ENCODE measurements at places on chromosomes 4 and X.

- DNase-seq = no peak
Measured at GRCh38 chr4:8157944-8158709, 486 bp downstream of the ABLIM2 start.

DNA sequence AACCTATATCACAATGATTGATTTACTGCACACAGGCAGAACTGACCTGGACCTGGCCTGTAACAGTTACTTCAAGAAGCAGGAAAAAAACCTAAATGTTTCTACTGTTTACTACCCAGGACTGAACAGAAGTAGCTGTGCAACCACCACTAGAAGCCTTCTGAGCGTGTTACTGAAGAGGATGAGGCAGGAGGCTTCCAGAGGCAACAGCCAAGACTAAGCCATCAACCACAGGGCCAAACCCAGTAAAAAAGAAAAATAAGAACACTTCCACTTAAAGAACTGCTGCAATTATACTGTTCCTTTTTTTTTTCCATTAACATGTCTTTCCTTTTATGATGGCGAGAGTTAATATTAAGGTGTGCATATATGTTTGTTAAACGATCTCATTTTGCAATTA, 29.4 kb upstream of the TTC29 start:
- DNase-seq = no peak

- DNase-seq = no peak
Measured at GRCh38 chrX:119045884-119046283, 26.9 kb upstream of the CT47C1 start.

GRCh38 chr4:54793856-54794422, 136.2 kb downstream of the KIT start:
- DNase-seq = no peak

GRCh38 chr4:13641084-13641483, 13.6 kb upstream of the BOD1L1 start:
- DNase-seq = no peak

DNA sequence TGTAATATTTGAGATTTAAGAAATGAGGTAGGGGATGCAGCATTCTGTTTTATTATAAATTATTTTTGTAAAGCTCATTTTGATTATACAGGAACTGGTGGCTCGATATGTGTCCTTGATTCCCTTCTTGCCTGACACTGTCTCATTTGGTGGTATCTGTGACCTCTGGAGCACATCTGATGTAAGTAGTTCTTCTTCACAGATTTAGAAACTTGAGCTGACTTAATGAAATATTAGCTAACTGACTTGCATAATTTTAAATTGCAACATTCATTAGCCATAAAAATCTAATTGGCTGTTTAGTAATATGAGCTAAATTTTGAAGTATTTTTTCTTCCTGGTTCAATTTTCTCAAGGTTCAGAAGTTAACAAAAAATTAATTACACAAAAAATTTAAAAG, 69.1 kb downstream of the FBXL5 start:
- no peak for DNase-seq

- no peak for DNase-seq
Measured at GRCh38 chr4:144591401-144591800, 54.6 kb upstream of the HHIP start.

DNA sequence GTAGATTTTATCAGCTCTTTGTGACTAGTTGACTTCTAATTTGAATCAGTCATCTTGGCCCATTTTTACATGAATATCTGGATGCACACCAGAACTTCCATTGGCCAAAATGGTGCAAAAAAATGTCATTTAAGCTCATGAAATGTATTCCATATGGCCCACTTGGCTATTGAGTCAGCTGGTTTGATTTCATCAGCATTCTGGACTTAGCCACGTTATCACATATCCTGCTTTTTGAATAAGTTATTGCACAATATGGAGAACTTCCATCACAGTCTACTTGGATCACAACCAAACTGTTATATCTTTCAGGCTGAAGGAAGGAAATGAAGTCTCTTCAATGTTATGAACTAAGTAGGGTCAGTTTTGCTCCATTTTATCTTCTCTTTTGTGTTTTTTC, 640.6 kb downstream of the PCDH7 start:
- no peak for DNase-seq

GRCh38 chr4:121072224-121073003, at the start of gene NDNF:
Gene NDNF (minus strand): TSS chr4:121072535. CDS start chr4:121045837, 26,698 bp downstream.
- DNase-seq = peak; percentile 68

GRCh38 chr4:86031927-86032326, 327.9 kb downstream of the MAPK10 start:
- no peak for DNase-seq

- no peak for DNase-seq
Measured at GRCh38 chr4:105119356-105119755, 27.3 kb upstream of the TET2 start.

DNA sequence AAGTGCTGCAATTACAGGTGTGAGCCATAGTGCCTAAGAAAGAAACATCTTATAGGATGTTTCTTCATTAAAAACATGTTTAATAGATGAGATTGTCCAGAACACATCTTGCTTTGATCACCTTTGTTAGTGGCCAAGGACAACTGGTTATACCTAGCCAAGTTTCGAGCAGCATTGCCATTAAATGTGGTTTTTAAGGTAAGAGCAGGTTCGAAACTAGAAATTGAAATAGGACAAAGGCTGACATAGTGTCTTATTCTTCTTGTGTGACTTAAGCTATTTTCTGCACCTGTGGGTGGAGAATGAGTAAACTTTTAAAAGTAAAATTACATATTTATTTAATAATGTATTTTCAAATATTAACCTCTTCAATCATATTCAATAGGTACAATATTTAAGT, 59.0 kb downstream of the RBPJ start:
- no peak for DNase-seq

DNA sequence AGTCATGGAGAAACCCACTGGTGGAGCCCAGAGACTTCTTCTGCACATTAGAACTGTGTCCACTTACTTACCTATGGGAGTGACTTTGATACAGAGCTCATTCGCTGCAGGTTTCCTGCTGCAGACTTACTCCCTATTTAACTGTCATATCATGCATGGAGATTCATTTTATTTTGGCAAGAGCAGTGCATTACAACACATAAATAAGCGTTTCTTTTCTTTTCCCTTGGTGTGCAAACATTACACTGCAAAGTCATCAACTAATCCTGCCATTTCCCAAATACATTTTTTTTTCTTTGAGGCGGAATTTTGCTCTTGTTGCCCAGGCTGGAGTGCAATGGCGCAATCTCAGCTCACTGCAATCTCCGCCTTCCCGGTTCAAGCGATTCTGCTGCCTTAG, 230.9 kb upstream of the SFRP2 start:
- DNase-seq = no peak

DNA sequence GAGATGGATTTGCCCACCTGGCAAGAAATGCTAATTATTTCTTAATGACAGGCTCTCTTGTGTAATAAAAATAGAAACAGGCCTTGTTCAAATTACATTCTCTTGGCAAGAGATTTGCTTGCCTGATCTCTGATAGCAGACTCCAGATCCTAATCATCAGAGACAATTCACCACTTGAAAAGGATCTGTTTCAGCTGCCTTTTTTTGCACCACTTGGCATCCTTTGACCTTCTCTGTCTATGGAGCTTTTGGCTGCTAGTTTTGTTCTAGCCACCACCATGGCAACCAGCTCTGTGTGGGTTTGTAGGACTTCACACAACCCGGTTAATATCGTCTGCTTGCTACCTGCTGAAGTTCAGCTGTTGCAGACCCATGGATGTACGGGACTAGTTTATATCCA, 241.1 kb upstream of the TLL1 start:
- no peak for DNase-seq

DNA sequence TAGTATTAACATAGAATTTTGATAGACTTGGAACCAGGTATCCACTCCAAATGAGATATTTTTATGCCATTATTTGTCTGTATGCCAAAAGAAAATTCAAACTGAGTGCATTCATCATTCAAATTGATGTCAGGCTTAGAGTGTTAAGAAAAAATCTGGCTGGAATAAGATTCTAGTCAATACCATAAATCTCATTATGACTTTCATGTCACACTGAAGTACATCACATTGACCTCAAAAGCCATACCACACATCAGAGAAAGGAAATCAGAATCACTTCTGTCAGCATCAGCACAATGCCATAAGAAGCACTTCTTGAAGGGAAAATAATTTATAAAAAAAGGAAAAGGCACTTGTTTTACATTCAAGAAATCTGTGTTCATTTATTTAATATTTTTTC, 119.0 kb upstream of the BMP3 start:
- no peak for DNase-seq

DNA sequence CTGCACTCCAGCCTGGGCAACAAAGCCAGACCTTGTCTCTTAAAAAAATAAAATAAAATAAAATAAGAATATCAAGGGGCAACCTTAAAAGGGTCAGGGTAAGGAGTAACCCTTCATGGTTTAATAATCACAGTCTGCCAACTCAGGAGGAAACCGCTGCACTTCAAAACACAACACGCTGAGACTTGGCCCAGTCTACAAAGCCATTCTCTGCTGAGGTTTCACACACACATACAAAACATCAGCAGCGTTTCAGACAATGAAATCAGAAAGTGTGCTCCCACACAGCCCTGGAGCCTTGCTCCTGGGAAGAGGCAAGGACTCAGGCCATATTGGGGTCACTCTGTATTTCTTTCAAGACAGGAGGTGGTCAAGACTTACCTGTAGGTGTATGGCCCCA, 18.3 kb downstream of the SCARB2 start:
- DNase-seq = no peak

DNA sequence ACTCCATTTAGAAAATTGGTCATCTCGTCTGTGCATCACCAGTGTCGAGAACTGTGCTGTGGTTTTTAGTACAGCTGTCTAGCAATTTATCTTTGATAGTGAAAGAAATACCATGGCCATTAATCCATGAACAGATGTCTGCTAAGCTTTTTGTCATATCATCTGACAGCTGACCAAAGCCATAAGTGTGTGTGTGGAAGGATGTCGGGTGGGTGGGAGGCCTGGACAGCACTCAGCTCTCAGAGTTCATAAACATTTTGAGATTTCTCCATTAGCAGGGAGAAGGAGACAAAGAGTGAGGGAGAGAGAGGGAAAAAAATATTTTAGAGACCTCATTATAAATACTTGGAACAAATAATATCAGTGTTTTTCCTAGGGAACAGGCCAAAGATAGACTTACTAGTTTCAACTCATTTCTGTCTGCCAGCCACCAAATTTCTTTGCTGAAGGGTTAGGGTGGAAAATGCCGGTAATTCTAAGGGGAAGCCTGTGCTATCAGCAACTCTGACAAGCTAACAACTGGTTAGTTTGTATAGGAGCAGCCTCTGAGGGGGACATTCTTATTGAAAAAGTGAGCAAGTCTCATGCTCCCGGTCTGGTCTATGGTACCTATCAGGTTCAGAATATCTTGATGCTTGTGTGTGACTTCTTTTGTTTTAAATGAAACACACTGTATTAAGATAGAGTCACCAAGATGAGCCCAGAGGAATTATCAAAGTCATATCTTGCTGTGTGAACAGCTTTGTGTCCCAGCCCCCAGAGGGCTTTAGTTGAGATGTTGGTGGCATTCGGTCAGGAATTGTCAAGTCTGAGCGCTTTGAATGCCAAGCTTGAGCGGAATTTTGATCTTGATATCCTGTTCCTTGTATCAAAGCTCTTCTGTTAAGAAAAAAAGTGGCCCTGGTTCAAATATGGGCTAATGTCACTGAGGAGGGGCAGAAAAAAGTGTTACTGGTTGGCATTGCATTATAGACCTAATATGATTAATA, 41.9 kb upstream of the PDLIM3 start:
- no peak for DNase-seq

DNA sequence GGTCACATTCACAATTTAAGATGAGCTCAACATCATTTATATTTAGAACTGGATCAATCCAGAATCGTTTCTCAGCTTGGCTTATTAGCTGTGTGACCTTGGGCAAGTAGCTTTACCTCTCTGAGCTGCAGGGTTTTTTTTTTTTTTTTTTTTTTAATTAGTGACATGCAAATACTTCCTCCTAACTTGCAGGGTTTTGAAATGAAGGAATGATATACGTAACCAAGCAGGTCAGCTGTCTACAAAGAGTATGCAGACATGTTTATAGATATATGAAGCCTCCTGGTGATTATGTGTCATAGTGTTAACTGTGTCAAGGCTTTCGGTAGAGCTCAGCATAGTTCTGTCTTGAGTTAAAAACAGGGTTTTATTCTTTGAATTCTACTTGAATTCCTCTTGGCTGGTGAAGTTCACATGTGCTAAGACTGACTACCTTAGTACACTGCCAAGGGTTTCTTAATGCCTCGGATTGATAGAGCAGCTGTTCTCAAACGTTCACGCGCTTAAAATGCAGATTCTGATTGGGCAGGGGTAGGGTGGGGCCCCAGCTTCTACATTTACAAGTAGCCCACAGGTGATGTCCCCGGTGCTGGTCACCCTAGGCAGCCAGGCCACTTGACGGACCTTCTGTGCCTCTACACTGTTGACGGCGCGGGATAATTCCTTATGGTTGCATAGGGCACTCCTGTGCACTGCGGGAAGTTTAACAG, 654 bp upstream of the STS start:
- DNase-seq = no peak

DNA sequence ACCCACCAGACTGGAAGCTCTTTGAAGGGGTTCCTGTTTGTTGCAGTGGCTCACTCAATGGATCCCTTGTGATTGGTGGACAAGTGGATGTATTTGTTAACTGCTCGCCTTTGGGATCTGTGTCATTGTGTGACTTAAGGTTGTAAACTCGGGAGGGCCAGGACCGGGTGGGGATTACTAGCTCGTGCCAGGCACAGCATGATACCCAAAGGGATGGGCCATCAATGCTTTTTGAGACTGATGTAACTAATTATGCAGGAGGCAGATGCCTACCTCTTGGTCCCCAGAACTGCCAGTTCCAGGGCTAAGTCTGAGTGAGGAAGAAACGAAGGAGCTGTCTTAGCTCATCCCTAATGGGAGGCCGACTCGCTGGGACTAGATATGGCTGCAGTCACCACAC, 27.7 kb downstream of the UTP14A start:
- no peak for DNase-seq

DNA sequence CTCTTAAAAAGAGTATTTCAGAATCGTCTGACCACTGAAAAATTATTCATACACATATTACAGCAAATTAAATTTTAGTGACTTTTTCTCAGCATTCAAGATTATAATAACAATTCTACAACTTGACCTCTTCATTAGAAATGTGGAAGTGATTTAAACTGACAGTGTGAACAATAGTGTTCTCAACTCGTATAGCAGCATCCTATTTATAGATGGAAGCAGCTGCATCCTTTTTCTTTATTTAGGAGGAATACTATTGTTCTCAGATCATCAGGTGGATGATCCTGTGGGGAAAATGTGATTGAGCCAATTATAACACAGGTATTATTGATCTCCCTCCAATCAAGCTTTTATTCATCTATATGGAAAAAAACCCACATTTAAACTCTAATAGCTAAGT, 56.7 kb downstream of the RAPGEF2 start:
- DNase-seq = no peak
